Activated naive CD8-positive, alpha-beta T cell treated with anti-CD3 and anti-CD28 coated beads, Interleukin-2, amount 10 ng/mL, durations not matched to agents 7 days and 5 days (primary cell): ENCODE measurements at places on chromosomes 2 and 18. TPM values are rescaled to one million over a fixed set of nuclear protein-coding genes. Genes with fewer than 3 reads are reported as not detected.

GRCh38 chr2:172806996-172807395 is 71.4 kb downstream of the RAPGEF4 start:
- no peak for DNase-seq

DNA sequence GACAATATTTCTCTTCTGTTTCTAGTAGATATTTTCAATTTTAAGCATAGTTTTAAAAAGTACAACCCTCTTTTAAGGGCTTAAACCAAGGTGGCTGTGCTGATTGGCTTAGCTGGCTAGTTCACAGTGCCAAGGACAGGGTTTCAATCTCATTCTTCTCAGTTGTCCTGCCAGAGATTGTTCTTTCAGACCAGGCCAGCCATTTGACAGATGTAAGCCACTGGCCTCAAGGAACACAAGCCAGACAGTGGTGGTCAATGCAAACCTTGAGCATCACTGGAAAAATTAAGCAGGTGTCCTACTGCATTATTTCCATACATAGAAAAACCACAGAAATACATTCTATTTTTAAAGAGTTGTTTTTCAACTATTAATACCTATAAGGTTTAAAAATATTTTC is 5.9 kb downstream of the RNF103 start:
- DNase-seq, result no peak

DNA sequence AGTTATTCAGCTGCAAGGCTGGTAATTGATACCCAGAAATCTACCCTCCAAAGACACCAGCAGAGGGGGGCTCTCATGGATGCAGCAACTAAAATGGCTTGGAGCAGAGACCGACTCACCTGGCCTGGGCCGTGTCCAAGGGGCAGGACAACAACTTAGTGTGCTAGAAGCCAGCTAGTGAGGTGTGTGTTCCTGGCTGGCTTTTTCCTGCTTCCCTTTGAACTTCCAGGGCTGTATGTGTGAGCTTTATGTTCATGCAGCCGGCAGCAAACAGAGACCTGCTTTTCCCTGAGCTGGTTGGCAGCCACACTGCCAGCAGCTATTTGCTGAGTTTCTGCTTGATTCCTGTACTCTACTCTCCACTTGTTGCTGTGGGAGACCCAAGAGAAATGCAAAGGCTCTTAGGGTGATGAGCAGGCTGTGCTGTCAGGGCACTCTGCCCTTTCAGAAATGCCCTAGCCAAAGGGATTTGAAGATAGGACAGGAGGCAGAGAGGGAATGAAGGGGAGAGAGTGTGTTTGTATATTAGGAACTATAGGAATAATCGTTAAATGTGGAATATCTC is 23.7 kb upstream of the GRP start:
- no peak for DNase-seq

DNA sequence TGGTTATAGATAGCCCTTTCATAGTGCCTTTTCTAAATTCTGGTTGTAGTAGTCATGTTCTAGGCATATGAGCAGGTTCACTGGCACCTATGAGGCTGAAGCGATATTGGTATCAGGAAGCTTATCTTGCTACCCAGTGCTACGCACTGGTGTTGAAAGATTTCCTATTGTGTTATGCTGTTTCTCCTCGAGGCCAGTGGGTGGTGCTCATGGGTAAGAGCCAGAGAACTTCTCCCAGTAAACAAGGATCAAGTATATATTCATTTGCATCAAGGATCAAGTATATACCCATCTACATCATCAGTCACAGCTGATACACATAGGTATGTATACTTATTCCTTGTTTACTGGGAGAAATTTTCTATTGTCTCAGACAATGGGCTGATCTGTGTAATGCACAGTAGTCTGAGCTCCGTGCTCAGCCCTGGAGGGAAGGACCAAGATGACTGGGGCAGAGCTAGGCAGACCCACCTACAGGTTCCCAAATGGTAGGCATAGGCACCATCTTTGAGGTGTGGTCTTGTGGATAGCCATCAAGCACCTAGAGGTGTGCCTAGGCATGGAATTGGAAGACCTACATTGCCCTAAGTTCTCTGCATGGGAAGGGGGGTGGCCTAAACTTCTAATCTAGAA is 101.2 kb upstream of the GALNT13 start:
- no peak for DNase-seq

- DNase-seq, result no peak
These were observed 202.3 kb downstream of the MREG start for GRCh38 chr2:215811003-215811402.

- no peak for DNase-seq
These were observed 230.4 kb downstream of the LOXHD1 start for GRCh38 chr18:46426679-46427047.

DNA sequence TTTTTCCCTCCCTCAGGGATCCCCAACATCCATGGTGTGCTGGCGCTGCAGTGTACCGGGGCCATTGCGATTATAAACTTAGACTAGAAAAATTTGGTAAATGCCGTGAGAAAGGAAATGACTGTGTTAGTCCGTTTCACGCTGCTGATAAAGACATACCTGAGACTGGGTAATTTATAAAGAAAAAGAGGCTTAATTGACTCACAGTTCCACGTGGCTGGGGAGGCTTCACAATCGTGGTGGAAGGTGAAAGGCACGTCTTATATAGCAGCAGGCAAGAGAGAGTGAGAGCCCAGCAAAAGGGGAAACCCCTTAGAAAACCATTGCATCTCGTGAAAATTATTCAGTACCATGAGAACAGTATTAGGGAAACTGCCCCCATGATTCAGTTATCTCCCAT is 44.3 kb downstream of the NTSR2 start:
- DNase-seq, result no peak

DNA sequence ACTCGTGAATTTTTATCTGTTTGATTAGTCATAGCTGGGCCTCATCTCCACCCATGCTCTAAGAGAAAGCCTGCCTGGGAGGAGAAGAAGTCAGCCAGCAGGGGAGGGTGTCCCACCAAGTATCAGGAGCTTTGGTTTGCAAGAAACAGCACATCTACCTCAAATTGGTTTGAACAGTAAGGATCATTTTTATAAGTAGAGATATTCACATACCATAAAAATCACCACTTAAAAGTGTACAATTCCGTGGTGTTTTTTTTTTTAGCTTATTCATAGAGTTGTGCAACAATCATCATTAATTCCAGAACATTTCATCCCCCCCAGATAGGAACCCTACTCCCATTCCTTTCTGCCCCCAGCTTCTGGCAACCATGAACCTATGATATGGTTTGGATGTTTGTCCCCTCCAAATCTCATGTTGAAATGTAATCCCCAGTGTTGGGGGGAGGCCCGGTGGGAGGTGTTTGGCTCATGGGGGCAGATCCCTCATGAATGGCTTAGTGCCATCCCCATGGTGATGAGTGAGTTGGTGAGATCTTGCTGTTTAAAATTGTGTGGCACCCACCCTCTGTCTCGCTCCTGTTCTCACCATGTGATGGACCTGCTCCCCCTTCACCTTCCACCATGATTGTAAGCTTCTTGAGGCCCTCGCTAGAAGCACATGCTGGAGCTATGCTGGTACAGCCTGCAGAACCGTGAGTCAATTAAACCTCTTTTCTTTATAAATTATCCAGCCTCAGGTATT is 36.2 kb upstream of the HS6ST1 start:
- no peak for DNase-seq

GRCh38 chr18:48084041-48084757 is 153.7 kb upstream of the SMAD2 start:
- DNase-seq, result no peak

- DNase-seq, result no peak
These were observed 328.3 kb downstream of the LRATD1 start for GRCh38 chr2:14960686-14961324.

DNA sequence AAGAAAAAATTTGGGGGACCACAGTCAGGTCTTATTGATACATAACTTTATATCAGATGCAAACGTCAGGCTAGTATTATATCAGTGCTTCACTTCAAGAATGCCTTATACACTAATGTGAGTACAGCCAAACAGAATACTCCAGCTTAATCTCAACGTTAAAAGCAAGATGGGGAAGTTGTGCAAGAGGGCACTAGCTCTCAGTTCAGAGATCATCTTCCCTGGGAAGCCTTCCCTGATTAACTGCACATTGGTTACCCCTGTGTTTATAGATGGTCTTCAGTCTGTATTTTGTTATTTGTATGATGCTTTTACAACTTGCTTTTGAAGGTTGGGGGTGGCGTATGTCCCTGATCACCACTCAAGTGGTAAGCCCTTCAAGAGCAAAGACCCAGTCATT is 11.4 kb downstream of the EPAS1 start:
- DNase-seq, result no peak

Gene PTPN18
- 64.5 TPM for total RNA-seq

Gene RBM43
- total RNA-seq, result 13.0 TPM

Gene ACTG2
- 0.22 TPM for total RNA-seq

Gene C2orf49
- total RNA-seq, result 23.9 TPM

Gene C2orf66
- not detected for total RNA-seq

Gene FAHD2B
- total RNA-seq, result 31.5 TPM

Gene RGPD3
- not detected for total RNA-seq
